ENCODE measurements at places on chromosomes 13 and 19. TPM values are rescaled to one million over a fixed set of nuclear protein-coding genes. Genes with fewer than 3 reads are reported as not detected.

DNA sequence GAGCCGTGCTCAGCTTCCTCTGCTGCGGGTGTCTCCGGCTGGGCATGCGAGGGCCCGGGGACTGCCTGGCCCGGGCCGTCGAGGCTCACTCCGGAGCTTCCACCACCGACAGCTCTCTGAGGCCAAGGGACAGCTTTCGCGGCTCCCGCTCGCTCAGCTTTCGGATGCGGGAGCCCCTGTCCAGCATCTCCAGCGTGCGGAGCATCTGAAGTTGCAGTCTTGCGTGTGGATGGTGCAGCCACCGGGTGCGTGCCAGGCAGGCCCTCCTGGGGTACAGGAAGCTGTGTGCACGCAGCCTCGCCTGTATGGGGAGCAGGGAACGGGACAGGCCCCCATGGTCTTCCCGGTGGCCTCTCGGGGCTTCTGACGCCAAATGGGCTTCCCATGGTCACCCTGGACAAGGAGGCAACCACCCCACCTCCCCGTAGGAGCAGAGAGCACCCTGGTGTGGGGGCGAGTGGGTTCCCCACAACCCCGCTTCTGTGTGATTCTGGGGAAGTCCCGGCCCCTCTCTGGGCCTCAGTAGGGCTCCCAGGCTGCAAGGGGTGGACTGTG, 1.2 kb downstream of the S1PR4 start:
- peaks cover 7% of the 10 kb centered on the region for H3K4me1 ChIP-seq
- DNase-seq, result no peak
- H3K27ac ChIP-seq, result no peak overlapping the region
- no peaks in the 10 kb centered on the region for H3K27me3 ChIP-seq
- no peaks in the 10 kb centered on the region for H3K36me3 ChIP-seq

GRCh38 chr13:107518292-107518691, 697.0 kb downstream of the LIG4 start:
- no peak overlapping the region for H3K27ac ChIP-seq
- no peak for DNase-seq
- H3K36me3 ChIP-seq, result no peaks in the 10 kb centered on the region
- no peaks in the 10 kb centered on the region for H3K4me1 ChIP-seq
- no peak overlapping the region for H3K4me3 ChIP-seq

ZNF416 gene
- total RNA-seq, result 3.3 TPM

OR4F17 gene
- total RNA-seq, result not detected

ZNF729 gene
- not detected for total RNA-seq

GRCh38 chr19:677601-678436, 1.6 kb downstream of the FSTL3 start:
- no peaks in the 10 kb centered on the region for H3K27me3 ChIP-seq
- peak overlapping the region; percentile 71 for H3K4me3 ChIP-seq
- H3K4me1 ChIP-seq, result peaks cover 29% of the 10 kb centered on the region

DNA sequence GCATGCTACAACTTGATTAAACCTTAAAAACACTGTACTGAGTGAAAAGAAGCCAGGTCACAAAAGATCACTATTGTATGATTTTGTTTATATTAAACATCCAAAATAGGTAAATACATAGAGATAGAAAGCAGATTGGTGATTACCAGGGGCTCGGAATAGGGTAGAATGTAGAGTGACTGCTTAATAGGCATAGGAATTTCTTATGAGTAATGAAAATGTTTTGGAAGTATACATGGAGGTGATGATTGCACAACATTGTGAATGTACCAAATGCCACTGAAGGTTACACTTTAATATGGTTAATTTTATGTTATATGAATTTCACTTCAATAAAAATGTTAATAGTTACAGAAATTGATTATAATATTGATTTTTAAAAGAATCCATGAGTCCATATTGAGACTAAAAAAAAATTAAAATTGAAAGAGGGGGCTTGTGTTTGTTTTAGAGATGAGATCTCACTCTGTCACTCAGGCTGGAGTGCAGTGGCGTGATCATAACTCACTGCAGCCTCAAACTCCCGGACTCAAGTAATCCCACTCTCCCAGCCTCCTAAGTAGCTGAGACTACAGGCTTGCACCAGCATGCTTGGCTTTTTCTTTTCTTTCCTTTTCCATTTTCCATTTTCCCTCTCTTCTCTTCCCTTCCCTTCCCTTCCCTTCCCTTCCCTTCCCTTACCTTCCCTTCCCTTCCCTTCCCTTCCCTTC, 85.1 kb downstream of the FNDC3A start:
- H3K27me3 ChIP-seq, result no peaks in the 10 kb centered on the region

GRCh38 chr13:30968846-30969245, 36.4 kb downstream of the TEX26 start:
- no peaks in the 10 kb centered on the region for H3K36me3 ChIP-seq
- DNase-seq, result no peak
- H3K27me3 ChIP-seq, result no peaks in the 10 kb centered on the region
- H3K4me1 ChIP-seq, result no peaks in the 10 kb centered on the region
- no peak overlapping the region for H3K27ac ChIP-seq
- H3K4me3 ChIP-seq, result no peak overlapping the region

TPTE2 gene
- total RNA-seq, result not detected

DNA sequence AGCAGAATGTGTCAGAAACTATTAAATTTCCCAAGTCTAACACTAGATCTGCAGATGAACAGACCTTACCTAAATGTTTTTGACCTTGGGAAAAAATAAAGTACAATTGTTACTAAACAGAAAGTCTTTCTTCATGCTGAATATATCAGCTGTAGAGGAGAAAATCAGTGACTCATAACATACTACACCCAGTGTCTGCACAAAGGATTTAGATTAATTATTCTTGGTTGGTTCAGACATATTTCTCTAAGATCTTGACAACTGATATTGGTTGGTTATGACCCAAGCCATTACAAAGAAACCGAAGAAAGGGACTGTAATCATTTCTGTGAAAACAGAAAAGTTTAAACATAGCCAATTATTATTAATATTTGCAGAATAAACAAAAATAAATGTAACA, 225.1 kb downstream of the HS6ST3 start:
- no peak overlapping the region for H3K27ac ChIP-seq
- no peak overlapping the region for H3K4me3 ChIP-seq
- H3K27me3 ChIP-seq, result no peaks in the 10 kb centered on the region
- DNase-seq, result no peak
- no peaks in the 10 kb centered on the region for H3K36me3 ChIP-seq
- H3K4me1 ChIP-seq, result no peaks in the 10 kb centered on the region

HTR2A gene
- not detected for total RNA-seq

GRCh38 chr19:27966390-27966816, 1246.5 kb downstream of the UQCRFS1 start:
- H3K4me1 ChIP-seq, result no peaks in the 10 kb centered on the region
- no peak for DNase-seq
- H3K27ac ChIP-seq, result no peak overlapping the region
- no peaks in the 10 kb centered on the region for H3K36me3 ChIP-seq

C1QTNF9B gene
- total RNA-seq, result not detected

GRCh38 chr13:59677966-59678814, 485.5 kb downstream of the DIAPH3 start:
- H3K27me3 ChIP-seq, result no peaks in the 10 kb centered on the region
- no peak for DNase-seq
- H3K4me3 ChIP-seq, result no peak overlapping the region
- no peaks in the 10 kb centered on the region for H3K36me3 ChIP-seq
- H3K4me1 ChIP-seq, result peaks cover 21% of the 10 kb centered on the region

- no peak overlapping the region for H3K4me3 ChIP-seq
- no peaks in the 10 kb centered on the region for H3K27me3 ChIP-seq
- H3K36me3 ChIP-seq, result peaks cover 8% of the 10 kb centered on the region
These were observed 42.3 kb downstream of the USPL1 start for GRCh38 chr13:30659980-30660379.

DNA sequence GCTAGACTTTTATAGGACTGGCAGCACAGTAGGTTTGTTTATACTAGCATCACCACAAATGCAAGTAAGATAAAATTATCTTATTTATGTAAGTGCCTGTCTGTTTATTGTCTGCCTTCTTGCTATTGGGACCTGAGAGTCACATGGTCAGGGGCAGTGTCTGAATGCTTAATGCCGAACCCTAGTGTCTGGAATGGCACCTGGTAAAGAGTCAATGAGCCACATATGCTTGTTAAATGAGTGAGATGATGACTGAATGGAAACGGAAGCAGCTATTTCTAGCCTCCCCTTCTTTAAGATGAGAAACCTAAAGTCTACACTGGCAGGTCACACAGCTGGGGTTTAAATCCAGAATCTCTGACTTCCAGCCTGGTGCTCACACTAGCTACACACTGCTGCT, 92.2 kb downstream of the STOML3 start:
- DNase-seq, result no peak
- H3K27me3 ChIP-seq, result no peaks in the 10 kb centered on the region
- no peak overlapping the region for H3K4me3 ChIP-seq
- no peaks in the 10 kb centered on the region for H3K36me3 ChIP-seq
- no peaks in the 10 kb centered on the region for H3K4me1 ChIP-seq

- H3K4me1 ChIP-seq, result no peaks in the 10 kb centered on the region
- no peaks in the 10 kb centered on the region for H3K27me3 ChIP-seq
- DNase-seq, result no peak
- H3K27ac ChIP-seq, result peak overlapping the region; percentile 30
- H3K4me3 ChIP-seq, result no peak overlapping the region
These were observed 193.6 kb upstream of the TSC22D1 start for GRCh38 chr13:44769686-44770085.

- no peaks in the 10 kb centered on the region for H3K36me3 ChIP-seq
- no peaks in the 10 kb centered on the region for H3K27me3 ChIP-seq
- DNase-seq, result no peak
- H3K27ac ChIP-seq, result no peak overlapping the region
- H3K4me3 ChIP-seq, result no peak overlapping the region
These were observed 86.5 kb downstream of the NUFIP1 start for GRCh38 chr13:44902738-44903137.

FGF9 gene
- 10.1 TPM for total RNA-seq

DNA sequence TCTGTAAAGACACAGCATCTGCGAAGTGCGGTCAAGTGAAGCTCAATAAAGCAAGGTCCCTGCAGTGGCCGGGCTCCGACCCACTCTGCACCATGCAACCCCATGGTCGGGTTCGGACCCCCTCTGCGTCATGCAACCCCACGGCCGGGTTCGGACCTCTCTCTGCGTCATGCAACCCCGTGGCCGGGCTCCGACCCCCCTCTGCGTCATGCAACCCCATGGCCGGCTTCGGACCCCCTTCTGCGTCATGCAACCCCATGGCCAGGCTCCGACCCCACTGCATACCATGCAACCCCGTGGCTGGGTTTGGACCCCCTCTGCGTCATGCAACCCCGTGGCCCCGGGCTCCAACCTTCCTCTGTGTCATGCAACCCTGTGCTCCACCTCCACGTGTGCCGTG, 43.8 kb downstream of the CARS2 start:
- DNase-seq, result no peak
- H3K27me3 ChIP-seq, result no peaks in the 10 kb centered on the region
- H3K4me1 ChIP-seq, result no peaks in the 10 kb centered on the region

DNA sequence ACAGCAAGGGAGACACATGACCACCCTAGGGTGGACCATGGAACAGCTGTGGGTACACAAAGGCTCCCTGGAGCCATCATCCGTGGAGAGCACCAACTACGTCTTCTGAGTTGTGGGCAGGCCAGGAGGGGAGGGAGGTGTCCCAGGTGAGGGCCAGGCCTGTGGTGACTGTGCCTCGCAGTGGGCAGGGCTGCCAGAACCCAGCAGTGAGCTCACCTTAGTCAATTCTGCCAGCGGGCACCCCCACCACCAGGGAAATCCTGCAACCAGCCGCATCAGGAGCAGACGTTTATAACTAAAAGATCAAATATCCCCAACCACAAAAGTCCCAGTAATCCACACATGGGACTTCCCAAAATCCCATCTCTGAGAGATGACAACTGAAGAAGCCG, 19.6 kb downstream of the ELL start:
- DNase-seq, result no peak
- peaks cover 91% of the 10 kb centered on the region for H3K4me1 ChIP-seq
- no peak overlapping the region for H3K4me3 ChIP-seq
- no peaks in the 10 kb centered on the region for H3K36me3 ChIP-seq

DNA sequence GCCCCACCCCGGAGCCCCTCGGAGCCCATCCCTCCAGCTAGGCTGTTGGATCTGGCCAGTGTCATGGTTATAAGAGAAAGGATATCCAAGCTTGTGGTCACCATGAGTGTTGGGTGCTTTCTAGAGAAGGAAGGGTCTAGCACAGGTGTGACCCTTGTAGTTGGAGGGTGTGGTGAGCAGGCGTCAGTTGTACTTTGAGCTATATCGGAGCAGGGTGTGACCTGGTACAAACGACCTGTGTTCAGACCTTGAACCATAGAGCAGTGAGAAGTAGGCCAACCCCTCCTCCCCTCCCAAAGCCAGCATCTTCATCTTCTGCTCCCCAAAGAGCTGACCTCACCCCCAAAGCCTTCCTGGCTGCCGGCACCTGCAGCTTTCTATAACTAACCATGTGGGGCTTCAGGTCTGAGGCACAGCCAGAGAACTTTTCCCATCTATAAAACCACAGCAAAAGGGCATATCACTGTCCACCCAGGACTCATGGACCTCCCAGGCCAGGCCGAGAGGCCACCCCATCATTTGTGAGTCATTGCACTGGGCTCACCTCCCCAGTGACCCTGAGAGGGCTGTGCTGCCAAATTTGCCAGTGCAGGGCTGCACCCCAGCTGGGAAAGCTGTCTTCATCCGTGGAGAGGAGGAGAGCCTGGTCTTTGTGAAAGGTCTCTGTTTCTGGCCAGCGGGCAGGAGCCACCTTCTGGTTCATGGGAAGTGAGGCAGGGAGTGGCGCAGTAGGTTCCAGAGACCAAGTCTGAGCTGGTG, 14.2 kb downstream of the RAB8A start:
- no peaks in the 10 kb centered on the region for H3K27me3 ChIP-seq
- no peak overlapping the region for H3K4me3 ChIP-seq
- peaks cover 94% of the 10 kb centered on the region for H3K36me3 ChIP-seq
- no peaks in the 10 kb centered on the region for H3K4me1 ChIP-seq
- DNase-seq, result no peak

DNA sequence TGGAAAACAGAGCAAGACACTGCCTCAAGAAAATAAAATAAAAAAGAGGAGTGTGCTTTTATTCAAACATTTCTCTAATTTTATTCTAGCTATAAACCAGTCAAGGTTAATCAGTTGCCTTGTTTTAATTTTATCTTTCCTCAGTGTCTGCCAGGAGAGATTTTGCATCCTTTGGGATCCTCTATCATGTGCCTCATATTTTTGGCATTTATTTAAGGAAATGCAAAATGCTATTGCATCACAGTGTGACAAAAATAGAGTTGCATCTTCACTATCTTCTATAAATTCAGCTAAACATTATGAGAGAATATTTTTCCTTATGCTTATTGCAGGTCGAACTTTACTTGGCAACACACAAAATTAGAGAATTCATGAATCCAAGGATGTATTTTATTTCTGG, 639.0 kb upstream of the KLF12 start:
- H3K4me3 ChIP-seq, result no peak overlapping the region
- no peak overlapping the region for H3K27ac ChIP-seq
- H3K36me3 ChIP-seq, result no peaks in the 10 kb centered on the region
- H3K4me1 ChIP-seq, result no peaks in the 10 kb centered on the region
- no peaks in the 10 kb centered on the region for H3K27me3 ChIP-seq

ZNF431 gene
- total RNA-seq, result 20.0 TPM

- H3K4me1 ChIP-seq, result no peaks in the 10 kb centered on the region
- no peaks in the 10 kb centered on the region for H3K36me3 ChIP-seq
- no peak overlapping the region for H3K4me3 ChIP-seq
- no peaks in the 10 kb centered on the region for H3K27me3 ChIP-seq
These were observed 14.0 kb upstream of the NAA16 start for GRCh38 chr13:41296879-41297646.

GRCh38 chr13:40391788-40392187, 274.7 kb downstream of the FOXO1 start:
- H3K4me3 ChIP-seq, result no peak overlapping the region
- H3K27me3 ChIP-seq, result no peaks in the 10 kb centered on the region
- no peaks in the 10 kb centered on the region for H3K4me1 ChIP-seq
- H3K27ac ChIP-seq, result no peak overlapping the region
- H3K36me3 ChIP-seq, result no peaks in the 10 kb centered on the region

CGB5 gene
- not detected for total RNA-seq

- H3K27me3 ChIP-seq, result peaks cover 36% of the 10 kb centered on the region
- peak overlapping the region; percentile 44 for H3K4me3 ChIP-seq
- H3K4me1 ChIP-seq, result peaks cover 4% of the 10 kb centered on the region
- no peaks in the 10 kb centered on the region for H3K36me3 ChIP-seq
- no peak for DNase-seq
- peak overlapping the region; percentile 62 for H3K27ac ChIP-seq
These were observed 888 bp downstream of the NOTCH3 start for GRCh38 chr19:15199661-15200552.

Measured in heart left ventricle (tissue), 16 donors.